Tibial nerve (tissue), 4 donors: ENCODE measurements at places on chromosomes 6 and 20.

- no peak for DNase-seq
Measured at GRCh38 chr6:157800420-157801237, 22.4 kb upstream of the SNX9 start.

GRCh38 chr6:29232725-29233124 lies 62.0 kb downstream of the OR2J2 start:
- DNase-seq, result no peak

DNA sequence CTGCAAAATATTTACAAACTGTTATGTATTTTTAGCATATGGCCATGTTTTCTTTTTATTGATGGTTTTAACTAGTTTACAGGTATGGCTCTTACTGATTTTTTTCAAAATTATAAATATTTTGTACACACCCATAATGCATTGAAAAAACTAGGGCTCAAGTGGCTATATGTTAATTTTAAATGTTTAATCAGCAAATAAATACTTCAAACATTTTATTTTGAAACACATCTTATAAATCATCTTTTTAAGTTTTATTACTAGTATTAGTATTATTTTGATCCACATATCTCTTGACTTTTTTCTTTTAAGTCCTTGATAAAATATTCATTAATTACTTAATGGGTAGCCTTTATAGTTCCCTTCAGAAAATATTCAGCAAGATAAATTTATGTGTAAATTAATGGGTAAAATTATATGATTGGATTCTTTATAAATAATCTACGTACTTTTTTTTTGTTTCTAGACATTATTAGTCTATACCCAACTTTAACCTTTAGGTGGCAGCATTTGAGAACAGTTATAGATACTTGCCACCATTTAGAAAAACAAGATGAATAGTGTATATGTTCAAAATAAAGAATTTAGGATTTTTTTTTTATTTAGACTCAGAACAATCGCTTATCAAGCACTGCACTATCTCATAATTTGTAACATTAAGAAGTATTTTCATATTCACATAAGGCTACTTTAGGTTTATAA lies 241.9 kb downstream of the ADGRB3 start:
- DNase-seq, result no peak

- no peak for DNase-seq
Measured at GRCh38 chr6:110951008-110951407, 7.5 kb upstream of the GTF3C6 start.

- no peak for DNase-seq
Measured at GRCh38 chr6:32472781-32473375, 33.2 kb downstream of the HLA-DRA start.

DNA sequence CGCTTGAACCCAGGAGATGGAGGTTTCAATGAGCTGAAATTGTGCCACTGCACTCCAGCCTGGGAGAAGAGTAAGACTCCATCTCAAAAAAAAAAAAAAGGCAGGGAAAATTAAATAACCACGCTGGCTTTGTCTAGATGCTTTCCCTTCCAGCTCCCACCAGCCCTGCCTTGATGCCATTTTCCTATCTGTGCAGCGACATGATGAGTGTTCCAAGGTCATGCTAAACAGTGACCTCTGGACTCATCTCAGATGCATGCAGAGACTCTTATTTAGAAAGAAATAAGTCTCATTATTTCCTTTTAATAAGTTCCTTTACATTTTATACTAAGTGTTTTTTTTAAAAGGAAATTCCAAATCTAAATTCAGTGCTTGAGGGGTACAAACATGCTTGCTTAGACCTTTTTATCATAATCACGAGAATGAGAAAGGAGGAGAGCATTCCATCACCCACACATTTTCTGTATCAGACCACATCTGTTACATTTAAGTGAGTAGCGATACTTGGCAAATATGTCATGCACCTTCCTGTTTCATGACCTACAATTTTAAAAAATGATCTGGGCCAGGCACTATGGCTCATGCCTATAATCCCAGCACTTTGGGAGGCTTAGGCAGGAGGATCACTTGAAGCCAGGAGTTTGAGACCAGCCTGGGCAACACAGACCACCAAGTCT lies 101.1 kb upstream of the RREB1 start:
- no peak for DNase-seq

DNA sequence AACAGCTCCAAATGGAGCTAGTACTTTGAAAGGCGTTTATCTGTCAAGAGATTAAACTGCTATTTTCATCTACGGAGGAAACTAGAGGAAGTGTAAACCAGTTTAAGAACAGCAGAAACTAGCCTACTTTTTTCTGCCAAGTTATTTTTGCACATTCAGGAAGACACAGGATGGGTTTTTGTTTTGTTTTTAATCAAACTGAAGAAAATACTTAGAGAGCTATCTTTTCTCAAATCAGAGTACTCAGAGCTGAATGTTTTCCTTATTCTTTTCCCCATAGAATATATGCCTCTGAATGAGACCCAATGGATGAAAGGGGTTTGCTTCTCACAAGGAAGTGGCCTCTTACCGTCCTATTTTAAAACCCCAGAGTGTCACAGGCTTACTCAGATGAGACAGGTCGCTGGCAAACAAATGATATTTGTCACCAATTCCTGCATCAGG lies 538.5 kb downstream of the CD83 start:
- DNase-seq, result no peak

- no peak for DNase-seq
Measured at GRCh38 chr6:38091613-38092012, 272.1 kb downstream of the ZFAND3 start.

DNA sequence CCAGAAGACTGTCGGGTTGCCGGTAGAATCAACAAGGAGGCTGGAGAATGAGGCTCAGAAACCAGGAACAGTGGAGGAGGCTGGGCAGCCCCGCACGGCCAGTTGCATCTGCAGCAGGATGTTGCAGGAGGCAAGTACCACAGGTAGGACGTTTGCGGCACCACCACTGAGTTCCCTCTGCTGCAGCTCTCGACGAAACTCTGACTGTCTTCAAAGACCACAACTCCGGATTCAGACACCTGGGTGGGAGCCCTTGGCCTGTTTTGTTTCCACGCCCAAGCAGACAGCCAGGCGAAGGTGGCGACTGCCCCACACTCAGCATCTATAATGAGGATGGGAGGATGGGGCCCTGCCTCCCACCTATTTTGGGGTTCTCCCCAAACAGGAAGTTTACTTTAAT lies 218.2 kb downstream of the ZDHHC14 start:
- DNase-seq, result no peak

DNA sequence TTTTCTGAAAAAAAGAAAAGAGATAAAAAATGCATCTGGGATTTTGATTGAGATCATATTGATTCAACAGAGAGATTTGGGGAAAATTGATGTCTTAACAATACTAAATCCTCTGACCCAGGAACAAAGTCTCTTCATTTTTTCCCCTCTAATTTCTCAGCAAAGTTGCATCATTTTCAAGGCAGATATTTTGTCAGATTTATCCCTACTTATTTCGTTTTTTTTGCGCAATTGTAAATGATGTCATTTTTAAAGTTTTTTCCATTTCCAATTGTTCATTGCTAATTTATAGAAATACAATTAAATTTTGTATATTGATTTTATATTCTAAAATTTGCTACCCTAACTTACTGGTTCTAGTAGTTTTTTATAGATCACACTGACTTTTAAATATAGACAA lies 97.7 kb upstream of the TMEM170B start:
- no peak for DNase-seq

GRCh38 chr6:110563711-110564110 lies 87.3 kb upstream of the SLC22A16 start:
- DNase-seq, result no peak

DNA sequence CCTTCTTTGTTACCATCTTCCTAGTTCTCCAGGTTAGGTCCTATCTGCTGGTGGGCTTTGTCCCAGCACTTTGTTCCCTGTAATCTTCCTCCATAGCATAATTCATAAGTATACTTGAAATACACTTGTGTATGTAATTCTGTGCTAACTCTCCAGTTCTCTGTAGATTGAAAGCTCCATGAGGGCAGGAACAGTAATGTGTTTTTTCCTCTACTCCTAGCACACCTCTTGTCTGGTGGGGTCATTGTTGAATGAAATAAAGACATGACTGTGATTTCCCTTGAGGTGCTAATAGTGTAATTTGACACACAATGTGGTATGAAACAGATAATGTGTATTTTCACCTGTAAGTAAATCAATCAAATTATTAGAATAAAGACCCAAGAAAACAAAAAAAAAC lies 30.0 kb downstream of the MAP3K4 start:
- no peak for DNase-seq

GRCh38 chr6:165664559-165665383 lies 1.7 kb upstream of the PDE10A start:
- no peak for DNase-seq
